ENCODE measurements at places on chromosomes 6 and 20. TPM values are rescaled to one million over a fixed set of nuclear protein-coding genes. Genes with fewer than 3 reads are reported as not detected.

The PRDM1 gene
- total RNA-seq: 2.5 TPM

The WFDC2 gene
- total RNA-seq: not detected

The LY6G5C gene
- total RNA-seq: 1.6 TPM

The BPI gene
- not detected for total RNA-seq

The TINAG gene
- not detected for total RNA-seq

The OLIG3 gene
- not detected for total RNA-seq

The LHFPL5 gene
- total RNA-seq: not detected

The HTR1E gene
- not detected for total RNA-seq

The ADAM33 gene
- total RNA-seq: not detected

The PHACTR1 gene
- not detected for total RNA-seq

The OR14J1 gene
- total RNA-seq: not detected

The MOG gene
- not detected for total RNA-seq

The EFCAB8 gene
- not detected for total RNA-seq

The MMP24 gene
- total RNA-seq: 0.52 TPM

The TRIM31 gene
- 0.11 TPM for total RNA-seq

The SLC17A1 gene
- not detected for total RNA-seq

The TRAPPC3L gene
- total RNA-seq: not detected

The KCNB1 gene
- total RNA-seq: 0.35 TPM

The SLC35D3 gene
- not detected for total RNA-seq

The CUTA gene
- total RNA-seq: 242 TPM

The GNMT gene
- total RNA-seq: 0.47 TPM

The FKBP1C gene
- 1.9 TPM for total RNA-seq

The CCDC170 gene
- not detected for total RNA-seq

The CPNE5 gene
- total RNA-seq: 0.29 TPM

The TRIM15 gene
- not detected for total RNA-seq

The SCUBE3 gene
- total RNA-seq: 2.4 TPM

The POLR3F gene
- 31.8 TPM for total RNA-seq

The MCCD1 gene
- not detected for total RNA-seq

The MC3R gene
- total RNA-seq: not detected

The ANGPT4 gene
- not detected for total RNA-seq

The ZBP1 gene
- total RNA-seq: not detected

The ID4 gene
- total RNA-seq: 1.4 TPM

The HFE gene
- total RNA-seq: not detected

The CST4 gene
- 0.98 TPM for total RNA-seq

The DNMT3B gene
- 7.3 TPM for total RNA-seq

The C20orf202 gene
- not detected for total RNA-seq

The GSTA3 gene
- not detected for total RNA-seq

The EPPIN gene
- total RNA-seq: not detected

The ZFP64 gene
- 16.2 TPM for total RNA-seq

The DSN1 gene
- total RNA-seq: 39.8 TPM

The LY6G6D gene
- not detected for total RNA-seq
